ENCODE measurements at places on chromosomes 5 and 9.

DNA sequence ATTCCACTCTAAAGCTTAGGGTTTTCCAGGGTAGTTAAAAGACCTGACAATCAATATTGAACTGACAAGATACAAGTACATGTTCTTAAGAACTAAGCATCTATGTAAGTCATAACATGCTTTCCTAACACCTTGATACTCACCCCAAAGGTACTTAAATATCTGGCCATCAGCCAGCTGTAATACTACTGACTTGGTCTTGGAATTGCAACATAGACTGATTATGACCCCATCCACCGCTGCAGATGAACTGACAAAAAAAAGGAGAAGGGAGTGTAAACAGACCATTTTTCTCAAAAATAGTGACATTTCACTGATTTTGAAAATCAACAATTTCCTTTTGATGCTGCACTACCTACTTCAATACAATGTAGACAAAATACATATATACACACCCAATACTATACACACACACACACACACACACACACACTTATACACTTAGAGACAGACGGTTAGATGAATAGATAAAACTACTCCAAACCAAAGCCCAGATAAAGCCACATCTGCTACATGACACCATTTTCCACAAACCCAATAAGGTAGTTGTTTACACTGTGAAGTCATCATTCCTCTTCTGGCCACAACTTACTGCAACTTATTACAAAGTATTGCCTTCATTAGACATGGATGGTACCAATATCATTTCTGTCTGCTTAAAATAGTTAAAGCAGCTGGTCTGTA lies 30.4 kb downstream of the ELP1 start:
- DNase-seq = no peak

DNA sequence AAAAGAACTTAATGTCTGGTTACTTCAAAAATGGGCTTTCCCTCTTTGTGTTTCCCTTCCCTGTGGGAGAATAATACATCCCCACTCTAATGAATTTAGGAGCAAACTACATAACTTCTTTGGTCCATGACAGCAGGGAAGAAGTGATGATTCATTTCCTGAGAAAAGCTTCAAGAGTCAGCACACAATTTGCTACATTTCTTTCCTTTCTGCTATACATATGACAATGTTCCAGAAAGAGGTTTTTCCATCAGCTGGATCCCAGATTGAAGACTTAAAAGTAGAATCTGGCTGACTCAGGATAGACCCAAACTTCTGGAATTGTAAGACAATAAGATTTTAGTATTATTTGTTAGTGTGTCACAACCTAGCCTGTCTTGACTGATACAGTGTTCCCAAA lies 126.1 kb downstream of the DRD1 start:
- no peak for DNase-seq

DNA sequence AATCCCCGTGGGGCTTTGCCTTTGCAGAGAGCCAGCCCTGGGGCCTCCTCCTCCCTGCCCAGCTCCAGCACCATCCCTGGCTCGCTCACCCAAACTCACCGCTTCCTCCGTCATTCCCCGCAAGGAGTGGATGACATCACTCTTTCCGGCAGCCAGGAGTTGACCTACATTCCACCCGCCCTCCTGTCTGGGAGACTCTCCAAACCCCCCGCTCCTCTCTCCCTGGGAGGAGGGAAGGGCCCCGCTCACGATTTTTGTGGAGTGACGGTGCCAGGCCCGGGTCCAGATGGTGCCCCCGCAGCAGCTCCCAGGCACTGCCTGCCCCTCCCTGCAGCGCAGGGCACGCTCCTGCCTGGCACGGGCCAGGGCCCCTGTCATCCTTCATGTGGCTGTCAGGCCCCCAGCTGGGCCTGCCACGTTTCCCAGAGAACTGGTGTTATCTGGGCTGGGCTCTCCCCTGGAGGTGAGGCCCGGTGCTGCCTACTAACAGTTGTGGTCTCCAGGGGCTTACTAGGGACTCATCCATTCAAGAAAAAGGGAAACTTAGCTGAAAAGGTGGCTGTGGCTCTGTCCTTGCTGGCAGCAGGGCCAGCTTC lies 52.3 kb downstream of the NTNG2 start:
- peak; percentile 22 for DNase-seq

- no peak for DNase-seq
Observed at GRCh38 chr5:96297290-96297689, 135.8 kb downstream of the PCSK1 start.

- DNase-seq = no peak
Observed at GRCh38 chr9:110129425-110129824, 78.5 kb downstream of the C9orf152 start.

GRCh38 chr5:36481454-36482120 lies 124.8 kb upstream of the SLC1A3 start:
- no peak for DNase-seq

DNA sequence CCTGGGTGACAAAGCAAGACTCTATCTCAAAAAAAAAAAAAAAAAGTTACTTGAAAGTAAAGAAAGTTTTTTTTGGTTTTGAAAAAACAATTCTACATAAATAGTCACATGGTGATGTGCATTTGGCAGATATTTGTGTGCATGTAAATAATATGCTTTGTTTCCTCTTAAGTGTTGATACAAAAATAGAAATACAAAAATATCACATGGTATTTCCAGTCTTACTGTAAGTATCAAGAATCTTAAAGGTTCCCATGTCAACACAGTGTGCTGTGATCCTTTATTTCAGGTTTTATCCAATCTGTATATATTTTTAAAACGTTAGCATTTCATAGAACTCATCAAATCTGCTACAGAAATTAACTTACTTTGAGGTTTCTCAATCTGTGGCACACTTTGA lies 521.9 kb downstream of the TLE4 start:
- no peak for DNase-seq

- DNase-seq = no peak
Observed at GRCh38 chr5:152688561-152689249, 283.6 kb upstream of the NMUR2 start.

DNA sequence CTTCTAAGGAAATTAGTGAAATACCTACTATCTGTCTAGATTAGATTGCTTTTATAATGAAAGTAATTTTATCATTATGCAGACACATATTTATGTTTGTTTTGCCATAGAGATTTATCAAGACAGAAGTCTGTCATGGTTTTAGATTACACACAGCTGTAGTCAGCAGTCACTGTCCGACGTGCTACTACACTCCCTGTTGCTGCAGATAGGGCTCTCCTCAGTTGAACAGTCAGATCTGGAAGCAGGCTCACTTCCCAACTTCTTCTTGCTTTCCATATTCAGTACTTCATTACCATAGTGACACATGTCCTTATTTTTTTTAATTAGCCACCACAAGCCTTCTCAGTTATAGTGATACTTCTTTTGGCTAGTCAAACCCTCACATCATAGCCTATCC lies 329.9 kb upstream of the ITGA1 start:
- DNase-seq = no peak

GRCh38 chr5:133785182-133785581 lies 172.8 kb upstream of the FSTL4 start:
- DNase-seq = no peak
